ENCODE measurements at places on chromosomes 11 and 22.

DNA sequence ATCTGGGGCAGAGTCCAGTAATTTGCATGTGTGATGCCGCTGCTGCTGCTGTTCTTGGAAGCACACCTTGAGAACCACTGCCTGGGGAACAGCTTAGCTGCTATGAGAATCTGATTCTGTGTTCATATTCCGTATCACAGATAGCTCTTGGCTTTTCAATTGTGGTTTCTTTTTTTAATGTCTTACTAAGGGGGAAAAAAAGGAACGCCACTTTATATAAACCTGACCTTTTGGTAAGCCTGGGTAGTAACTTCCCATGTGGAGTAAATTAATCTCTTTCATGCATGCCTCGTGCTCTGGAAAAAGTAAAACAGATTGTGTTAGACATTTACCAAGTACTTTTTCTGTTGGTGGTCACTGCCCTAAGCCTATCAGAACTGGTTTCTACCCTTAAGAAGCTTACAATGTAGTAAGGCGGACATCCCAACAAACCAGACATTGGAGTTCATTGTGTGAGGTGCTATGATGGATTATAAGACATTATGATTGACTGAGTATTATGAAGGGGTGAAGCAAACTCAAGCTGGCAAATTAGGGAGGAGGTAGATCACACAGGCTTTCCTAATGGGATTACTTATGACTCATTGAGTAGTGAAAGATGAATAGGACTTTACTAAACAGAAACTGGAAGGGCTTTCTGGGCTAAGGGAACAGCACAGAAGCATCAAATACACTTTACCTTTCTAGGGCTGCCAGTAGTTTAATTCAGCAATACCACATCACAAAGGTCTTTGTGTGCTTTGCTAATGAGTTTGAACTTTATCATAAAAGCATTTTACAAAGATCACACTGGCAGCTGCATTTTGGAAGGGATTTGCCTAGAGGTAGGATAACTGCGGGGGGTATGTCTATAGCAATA, 64.7 kb downstream of the MAML2 start:
- DNase-seq: no peak

DNA sequence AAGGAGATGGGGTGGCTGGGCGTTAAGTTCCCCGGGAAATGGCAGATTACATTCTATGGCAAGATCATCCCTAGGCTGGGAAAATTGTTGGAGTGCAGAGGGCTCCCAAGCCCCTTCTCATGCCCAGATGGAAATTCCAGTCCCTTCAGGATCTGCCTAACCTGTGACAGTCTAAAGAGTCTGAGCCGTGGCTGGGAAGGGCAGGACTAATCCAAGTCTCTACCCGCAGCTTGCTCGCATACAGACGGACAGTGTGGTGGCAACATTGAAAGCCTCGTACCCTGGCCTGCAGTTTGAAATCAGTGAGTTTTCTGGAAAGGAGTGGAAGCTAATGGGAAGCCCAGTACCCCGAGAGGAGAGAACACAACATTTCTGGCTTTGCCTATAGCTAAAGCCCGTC, 3.7 kb downstream of the HMBS start:
- no peak for DNase-seq

DNA sequence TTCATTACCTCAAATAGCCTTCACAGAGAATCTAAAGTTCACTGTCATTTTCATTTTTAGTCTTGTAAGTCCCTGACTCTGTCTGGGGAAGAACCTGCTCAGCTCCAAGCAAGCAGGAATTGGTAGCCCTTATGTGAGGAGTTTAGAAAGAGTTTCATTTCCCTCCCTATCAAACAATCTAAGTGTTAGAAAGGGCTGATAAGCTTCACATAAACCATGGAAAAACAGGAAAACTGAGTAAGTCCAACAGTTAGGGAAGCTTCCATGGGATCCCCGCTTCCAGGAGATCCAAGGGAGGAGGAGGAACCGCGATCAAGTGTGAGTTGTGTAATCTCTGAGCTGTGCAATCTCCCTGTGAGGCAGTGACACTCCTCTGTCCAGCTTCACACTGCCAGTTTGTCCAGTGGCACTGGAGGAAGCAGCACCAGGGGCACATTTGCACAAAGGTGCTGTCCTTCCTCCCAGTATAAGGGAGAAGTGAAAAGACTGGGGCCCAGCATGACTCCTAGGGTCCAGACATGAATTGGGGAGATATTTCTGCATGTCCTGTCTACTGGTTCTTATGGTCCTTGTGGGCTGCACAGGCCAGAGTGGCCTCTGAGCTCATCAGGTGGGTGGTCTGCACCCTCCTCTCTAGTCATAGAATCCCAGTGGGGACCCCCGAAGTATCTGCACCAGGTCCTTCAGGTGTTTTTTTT, 4.3 kb downstream of the PRAME start:
- no peak for DNase-seq

- no peak for DNase-seq
Measured at GRCh38 chr11:118068206-118068944, 8.5 kb upstream of the TMPRSS4 start.

- no peak for DNase-seq
Measured at GRCh38 chr11:69894181-69894611, 75.0 kb upstream of the FGF3 start.

DNA sequence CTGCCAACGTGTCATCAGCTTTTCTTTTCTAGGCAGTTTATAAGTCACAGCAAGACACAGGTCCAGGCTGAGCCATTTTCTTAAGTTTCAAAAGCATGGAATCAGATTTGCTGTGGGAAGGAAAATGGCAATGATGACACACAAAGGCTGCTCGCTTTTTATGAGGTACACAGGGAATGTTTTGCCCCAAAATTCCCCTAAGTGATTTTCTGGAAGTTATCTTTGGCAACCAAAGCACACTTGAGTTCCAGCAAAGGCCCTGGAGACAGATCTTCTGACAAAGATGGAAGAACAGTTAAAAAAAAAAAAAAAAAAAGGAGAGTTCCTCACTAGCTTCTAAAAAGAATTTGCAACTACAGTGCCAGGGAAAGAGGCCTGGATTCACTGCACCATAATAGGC, 260.8 kb downstream of the LARGE1 start:
- no peak for DNase-seq

- DNase-seq: no peak
Measured at GRCh38 chr22:31639436-31640039, 22.5 kb downstream of the PISD start.

DNA sequence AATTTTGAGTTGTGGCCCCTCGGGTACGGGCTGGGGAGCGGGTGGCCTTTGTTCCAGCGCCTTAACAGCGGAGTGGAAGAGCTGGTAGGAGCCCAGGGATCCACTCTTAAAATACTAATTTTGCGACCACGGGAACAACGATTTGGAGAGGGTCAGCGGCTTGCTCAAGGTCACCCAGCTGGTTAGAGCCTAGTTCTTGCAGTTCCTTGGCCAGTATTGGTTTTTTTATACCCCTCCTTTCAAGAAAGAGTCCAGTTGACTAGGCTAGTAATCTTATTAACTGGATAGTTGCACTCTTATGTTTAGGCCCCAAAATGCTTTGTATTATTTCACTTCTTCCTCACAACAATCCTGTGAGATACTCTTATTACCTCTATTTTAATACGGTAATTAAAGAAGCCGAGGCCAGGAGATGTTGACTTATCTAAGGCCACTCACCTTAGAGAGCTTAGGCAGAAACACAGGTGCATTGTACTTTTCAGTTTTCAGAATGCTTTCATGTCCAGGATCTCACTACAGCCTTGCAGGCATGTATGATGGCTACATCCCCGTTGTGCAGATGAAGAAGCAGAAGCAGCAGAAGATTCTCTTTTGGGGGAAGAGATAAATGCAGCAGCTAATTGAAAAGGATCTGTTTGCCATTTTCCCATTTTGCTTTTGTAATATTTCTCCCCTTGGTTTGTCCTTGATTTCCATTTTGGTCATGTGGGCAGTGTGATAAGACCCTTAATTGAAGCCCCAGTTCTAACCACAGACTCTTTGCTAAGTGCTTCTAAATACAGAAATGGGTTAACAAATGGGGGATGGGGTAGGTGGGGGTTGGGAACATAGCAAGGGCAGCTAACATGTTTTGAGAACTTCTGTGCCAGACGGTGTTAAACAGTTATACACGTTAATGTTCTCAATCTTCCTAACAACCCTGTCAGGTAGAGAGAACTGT, 1.4 kb downstream of the SREBF2 start:
- DNase-seq: no peak

DNA sequence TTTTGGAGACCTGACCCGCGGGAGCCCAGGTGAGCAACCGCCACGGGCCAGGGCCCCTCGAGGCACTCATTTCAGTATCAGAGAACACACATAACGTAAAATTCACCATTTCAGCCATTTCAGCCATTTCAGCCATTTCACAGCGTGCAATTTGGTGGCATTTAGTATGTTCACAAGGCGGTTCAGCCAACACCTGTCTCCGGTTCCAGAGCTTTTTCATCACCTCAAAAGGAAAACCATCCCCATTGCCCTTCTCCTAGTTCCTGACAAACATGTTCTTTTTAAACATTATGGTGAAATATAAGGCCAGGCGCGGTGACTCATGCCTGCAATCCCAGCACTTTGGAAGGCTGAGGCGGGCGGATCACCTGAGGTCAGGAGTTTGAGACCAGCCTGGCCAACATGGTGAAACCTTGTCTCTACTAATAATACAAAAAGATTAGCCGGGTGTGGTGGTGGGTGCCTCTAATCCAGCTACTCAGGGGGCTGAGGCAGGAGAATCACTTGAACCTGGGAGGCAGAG, 119.3 kb downstream of the KCNQ1 start:
- DNase-seq: no peak

DNA sequence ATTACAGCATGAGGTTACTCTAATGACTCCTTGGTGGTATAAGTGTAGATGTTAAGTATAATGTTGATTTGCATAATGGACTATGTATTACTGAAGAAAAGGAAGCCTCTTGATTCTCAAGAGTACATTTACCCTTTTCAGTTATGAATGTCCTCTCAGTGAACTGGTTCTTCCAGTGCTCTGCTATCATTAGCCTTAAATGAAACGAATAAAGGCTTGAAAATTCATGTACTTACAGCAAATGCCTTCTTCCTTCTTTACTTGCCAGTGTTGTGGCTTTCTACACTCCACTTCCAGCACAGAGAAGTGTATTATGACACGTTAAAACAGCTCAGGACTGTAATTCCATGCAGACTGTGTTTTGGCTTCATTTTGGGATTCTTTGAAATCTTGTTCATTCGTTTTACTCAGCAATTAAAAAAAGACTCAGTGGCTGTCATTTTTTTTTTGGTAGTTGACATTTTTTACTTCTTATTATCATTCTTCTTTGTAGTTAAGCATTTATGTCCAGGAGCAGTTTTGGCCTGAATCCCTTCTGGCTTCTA, 96.9 kb downstream of the MTMR3 start:
- no peak for DNase-seq

- no peak for DNase-seq
Measured at GRCh38 chr11:36273110-36273509, 16.1 kb downstream of the COMMD9 start.

GRCh38 chr22:29621761-29622526, 18.5 kb downstream of the NF2 start:
- no peak for DNase-seq

DNA sequence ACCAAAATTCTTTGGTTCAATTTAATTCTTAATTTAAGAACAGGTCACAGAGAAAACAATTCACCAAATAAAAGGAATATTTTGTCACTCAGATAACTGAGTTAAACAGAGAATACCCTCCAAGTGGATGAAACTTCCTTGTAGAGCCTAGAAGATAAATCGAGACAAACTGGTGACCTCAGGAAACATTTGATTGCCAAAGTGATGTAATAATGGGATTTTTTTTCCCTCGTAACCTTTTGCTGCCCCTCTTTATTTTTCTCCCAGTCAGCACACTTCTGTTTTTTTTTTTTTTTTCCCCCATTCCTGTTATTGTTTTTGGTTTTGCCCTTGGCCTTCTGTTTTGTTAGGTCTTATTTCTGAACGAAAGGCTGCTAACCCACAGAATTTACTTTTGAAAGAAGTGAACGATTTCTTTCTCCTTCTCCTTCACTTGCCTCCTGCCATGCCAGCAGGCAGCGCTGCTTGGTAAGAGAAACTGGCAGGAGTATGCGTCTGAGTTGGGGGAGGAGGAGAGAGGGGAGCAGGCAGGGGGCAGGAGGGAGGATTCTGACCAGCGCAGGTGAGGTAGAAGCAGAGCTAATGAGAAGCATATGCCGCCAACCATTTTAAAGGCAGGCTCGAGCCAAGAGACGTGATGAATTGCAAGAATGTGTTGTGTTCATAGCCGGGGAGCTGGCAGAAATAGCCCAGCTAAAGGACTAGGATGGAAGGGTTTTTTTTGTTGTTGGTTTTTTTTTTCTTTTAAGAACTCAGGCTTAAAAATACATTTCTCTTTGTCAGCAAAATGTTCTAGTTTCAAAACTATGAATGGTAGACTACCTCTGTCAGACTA, 121.9 kb upstream of the MTMR2 start:
- DNase-seq: no peak

DNA sequence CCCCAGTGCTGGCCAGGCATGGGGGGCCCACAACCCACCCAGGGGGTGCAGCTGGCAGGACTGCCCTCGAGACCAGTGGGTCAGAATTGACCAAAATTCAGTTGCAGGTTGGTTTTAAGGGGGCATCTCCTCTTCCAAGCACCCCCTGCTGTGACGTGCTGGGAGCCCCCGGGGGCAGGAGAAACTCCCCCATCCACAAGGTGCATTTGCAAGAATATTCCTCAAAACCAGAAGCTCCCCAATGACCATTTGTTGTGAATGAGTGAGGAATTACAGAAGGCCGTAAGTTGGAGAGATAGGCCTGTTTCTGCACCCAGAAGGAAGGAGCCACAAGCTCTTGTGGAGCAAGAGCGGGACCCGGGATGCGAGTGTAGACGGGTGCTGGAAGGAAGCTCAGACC, 414.5 kb downstream of the BRD1 start:
- no peak for DNase-seq

GRCh38 chr11:32435942-32436750, 807 bp upstream of the WT1 start:
- peak; percentile 53 for DNase-seq

DNA sequence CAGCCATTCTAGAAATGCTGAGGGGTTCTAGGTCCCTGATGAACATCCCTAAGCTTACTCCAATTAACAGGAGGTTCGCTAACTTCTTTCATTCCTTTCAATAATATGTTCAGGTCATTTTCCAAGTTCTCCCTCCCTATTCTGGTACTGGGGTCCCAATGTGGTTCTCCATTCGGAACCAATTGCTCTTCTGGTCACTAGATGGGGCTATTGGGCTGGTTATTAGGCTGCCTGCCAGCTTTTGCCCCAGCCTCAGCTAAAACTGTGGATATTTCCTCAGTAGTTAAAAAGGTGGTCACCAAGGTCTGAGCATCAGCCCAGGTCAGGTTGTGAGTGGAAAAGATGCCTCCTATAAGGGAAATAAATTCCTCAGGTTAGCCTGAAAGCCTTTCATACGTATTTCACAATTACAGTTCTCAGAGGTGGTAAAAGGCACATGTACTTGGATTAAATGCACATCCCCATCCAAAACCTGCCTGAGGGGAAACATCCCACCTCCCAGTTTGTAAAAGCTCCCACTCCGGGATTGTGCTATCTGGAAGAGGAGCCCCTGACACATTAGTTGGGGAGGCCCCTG, 161.1 kb upstream of the CCDC179 start:
- no peak for DNase-seq
